WERI-Rb-1 (cell line): ENCODE measurements at places on chromosomes 1 and 21.

DNA sequence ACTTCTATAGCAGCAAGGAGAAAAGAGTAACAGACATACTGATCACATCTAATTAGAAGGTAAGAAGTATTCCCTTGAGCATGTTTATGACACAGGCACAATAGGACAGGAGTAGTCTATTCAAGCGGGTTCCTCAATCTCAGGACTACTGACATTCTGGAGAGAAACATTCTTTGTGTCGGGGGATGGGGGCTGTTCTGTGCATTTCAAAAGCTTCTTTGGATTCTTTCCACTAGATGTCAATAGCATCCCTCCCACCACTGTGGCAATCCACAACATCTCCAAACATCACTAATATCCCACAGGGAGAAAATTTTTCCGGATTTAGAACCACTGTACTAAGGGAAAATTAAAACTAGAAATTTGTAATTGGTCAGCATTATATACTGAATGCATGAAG is 56.9 kb downstream of the ADAMTS5 start:
- DNase-seq: no peak

DNA sequence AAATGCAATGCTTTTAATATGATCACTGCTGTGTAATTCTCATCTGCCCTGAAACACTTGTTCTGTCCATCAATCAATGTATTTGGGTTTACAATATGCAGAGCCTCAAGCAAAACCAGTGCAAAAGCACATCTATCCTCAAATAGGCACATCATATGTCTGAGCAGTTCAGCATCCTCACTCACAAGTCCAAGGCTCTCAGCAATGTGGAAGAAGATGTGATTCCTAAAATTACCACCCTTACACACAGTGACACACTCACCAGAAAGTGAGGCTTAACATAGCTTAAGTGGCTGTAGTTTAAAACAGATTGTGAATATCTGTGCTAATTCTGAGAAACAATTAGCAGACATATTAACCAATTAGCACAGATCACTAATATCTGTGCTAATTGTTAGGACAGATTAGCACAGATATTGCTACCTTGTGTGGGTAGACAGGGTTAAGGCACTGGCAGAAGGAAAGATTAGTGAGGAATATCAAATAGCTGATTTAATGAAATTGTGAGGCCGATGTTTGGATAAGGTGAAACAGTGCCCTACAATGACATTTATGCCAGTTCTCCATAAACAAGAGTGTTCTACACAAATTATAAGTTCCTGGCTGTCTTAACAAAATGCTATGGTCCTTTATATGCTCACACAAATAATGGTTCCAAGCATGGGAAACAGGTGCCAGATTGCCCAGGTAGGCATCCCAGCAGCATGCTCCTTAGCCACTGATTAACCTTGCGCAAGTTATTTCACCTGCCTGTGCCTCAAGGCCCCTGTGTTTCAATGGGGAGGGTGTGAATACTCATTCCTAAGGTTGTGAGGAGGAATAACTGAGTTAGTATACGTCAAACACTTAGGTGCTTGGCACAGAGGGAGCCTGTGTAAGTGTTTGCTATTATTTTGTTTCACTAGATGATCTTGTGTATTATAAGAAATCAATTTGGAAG is 41.7 kb downstream of the MRPL39 start:
- no peak for DNase-seq

DNA sequence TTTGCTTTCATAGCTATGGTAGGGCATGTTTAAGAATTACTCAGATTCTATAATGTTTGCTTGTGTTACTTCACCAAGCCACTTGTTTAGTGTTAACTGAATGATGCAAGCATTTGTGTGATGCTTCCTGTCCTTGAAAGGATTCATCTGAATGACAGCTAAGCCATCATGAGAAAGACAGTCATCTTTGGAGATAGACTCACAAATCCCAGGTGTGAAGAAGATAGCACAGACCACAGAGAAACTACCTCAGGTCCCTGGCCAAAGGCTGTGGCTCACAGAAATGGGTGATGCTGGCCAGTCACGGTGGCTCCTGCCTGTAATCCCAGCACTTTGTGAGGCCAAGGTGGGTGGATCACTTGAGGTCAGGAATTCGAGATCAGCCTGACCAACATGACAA is 321.4 kb downstream of the DPYD start:
- no peak for DNase-seq

DNA sequence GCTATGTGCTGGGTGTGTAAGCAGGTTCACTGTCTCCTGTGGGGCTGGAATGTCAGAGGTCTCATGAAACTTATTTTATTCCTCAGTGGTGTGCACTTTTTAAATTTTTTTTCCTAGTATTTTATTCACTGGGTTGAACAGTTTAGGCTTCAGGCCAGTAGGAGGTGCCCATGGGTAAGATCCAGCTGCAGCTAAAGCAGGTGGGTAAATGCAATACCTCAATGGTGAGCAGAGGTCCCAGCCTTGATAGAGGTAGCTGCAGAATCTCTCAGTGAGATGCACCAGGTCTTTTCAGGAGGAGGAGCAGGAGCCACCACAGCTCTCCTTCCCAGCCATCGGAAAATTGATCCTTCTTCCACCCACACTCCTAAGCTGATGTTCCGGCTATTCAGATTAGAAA is 12.6 kb upstream of the OR6N2 start:
- no peak for DNase-seq

DNA sequence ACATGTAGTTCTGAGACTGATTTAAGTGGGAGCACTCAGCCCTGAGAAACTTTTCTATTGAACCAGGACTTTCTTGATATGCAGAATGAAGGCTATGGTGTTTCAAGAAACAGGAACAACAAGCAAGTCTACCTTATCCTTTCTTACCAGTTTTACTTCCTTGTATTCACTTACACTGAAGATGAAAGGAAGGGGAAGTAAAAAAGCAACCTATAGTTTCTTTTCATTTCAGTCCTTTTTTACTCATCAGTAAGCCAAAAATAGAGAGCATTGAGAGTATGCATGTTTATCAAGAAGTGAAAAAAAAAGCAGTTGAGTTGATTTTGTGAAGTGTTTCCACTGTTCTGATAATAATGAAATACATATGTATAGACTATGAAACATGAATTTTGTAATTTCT is 1010.3 kb downstream of the AMY1C start:
- DNase-seq: no peak

DNA sequence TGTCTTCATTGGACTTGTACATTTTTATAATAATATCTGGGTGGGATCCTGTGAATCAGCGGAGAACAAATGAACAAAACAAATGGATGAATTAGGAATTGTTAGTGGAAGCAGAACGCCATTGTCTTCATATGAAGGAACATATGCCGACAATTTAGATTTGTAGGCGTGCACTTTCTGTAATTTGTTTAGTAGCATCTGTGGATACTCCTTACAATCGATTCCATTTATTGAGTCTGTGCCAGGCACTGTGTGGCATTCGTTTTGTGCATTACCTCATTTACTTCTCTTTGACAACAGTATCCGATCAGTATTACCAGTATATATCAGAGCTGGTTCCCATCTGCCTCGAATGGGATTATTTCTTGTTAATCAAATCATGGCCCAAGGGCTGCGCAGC is 61.9 kb downstream of the PRDM2 start:
- no peak for DNase-seq

- no peak for DNase-seq
These were observed 46.8 kb upstream of the RUNX1 start for GRCh38 chr21:35095859-35096291.

- no peak for DNase-seq
These were observed 37.3 kb upstream of the PIGV start for GRCh38 chr1:26750428-26750827.

DNA sequence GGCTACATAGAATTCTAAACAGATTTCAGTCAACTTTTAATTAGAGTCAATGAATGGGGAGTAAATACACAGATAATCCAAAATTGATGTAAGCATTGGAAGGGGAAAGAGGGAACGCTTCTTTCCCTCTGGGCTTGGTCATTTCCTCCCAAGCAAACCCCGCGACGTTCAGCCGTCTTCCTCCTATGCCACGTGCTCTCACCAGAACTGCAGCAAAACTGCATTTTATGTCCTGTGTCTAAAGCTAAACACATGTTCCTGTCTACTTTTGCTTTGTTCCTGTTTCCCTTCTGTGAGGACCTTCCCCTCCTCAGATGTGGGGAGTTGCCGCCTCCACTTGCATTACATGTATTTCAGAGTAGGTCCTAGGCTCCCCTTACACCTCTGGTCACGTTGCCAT is 27.2 kb downstream of the UTP25 start:
- no peak for DNase-seq

DNA sequence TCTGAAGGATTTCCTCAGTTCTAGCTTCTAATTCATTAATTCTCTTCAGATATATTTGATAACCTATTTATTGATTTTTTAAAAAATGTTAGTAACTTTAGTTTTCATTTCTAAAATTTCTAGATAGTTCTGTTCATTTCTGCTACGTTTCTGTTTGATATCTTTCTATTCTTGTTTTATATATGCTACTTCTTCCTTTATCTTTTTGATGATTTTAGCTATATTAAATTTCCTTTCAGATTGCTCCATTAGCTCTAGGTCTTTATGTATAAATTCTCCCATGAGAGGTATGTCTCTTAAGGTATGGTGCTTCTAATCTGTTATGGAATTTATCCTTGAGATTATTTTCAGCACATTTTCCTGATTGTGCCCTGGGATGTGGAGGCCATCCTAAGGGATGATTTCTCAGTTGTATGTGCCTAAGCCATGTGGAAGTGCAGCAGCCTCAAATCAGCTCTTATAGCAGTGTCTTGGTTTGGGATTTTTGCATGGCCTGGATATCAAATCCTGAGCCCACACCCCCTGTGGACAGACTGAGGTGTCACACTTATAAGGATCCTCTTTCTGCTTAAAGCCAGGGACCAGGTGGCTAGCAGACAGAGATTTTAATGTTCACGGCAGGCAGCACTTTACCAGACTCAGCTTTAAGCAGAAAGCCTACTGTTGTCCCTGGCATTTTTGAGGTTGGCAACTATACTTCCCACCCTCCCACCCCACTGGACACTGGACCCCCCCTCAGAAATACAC is 6.2 kb upstream of the KCNQ4 start:
- no peak for DNase-seq

DNA sequence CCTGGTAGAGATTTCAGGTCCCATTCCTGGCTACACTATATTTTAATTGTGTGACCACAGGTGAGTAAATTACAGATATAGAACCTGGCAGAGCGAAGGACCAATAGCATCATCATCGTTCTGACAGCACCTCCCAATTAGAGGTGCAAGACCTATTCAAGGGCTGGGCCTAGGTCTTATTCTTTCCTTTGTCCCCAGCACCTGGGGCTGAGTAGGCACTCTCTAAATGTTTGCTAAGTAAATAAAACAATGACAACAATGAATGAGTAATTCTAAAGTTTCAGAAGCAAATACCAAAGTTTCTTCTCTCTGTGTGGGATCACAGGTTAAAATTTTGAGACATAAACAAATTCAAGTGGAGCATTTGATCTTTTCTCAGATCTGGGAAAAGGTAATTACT is 32.7 kb downstream of the BEND5 start:
- no peak for DNase-seq

DNA sequence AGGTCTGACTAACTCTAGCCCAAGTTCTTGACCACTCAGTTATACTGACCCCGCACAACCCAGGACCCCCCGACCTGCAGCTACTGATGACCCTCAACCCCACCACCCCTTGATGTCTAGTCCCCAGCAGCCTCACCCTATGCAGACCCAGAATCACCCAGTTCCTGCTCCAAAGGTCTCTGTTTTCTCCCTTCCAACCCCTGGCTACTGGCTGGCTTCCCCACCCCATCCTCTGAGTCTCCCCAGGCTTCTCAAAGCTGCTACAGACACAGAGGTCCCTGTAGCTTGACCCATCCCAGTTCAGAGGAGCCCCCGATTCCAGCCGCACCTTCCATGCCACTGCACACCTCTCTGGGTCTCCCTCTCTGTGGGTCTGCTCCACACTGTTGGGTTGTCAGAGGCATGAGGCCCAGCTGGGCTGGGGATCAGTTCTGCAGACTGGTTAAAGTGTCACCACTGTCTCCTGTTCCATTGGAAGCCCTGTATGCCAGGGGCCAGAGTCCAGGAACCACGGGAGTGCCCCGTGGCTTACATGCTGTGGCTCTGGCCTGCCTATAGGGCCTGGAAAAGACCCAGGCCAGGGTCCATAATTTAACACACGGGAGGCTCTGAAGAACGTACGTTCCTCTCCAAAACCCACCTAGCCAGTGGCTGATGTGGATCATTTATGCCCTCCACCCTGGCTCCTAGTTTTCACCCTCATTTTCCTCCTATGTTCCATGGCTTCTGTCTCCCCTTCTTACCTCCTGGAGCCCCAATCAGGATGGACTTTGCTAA is 497 bp downstream of the PKLR start:
- DNase-seq: no peak

- no peak for DNase-seq
These were observed 431.0 kb downstream of the DPYD start for GRCh38 chr1:97489834-97490233.
